Mammary microvascular endothelial cell (primary cell): ENCODE measurements at places on chromosomes 2 and 18. TPM values are rescaled to one million over a fixed set of nuclear protein-coding genes. Genes with fewer than 3 reads are reported as not detected.

The COL4A3 gene
- not detected in 2 replicates for total RNA-seq

The REG3G gene
- total RNA-seq, result not detected in 2 replicates

The SLC38A11 gene
- not detected in 2 replicates for total RNA-seq

The ABHD1 gene
- not detected in 2 replicates for total RNA-seq
